ENCODE measurements at places on chromosomes 12 and 14.

GRCh38 chr12:26100666-26101349 lies 24.0 kb downstream of the BHLHE41 start:
- DNase-seq, result no peak

- no peak for DNase-seq
Observed at GRCh38 chr14:90844321-90844720, 28.1 kb upstream of the TTC7B start.

DNA sequence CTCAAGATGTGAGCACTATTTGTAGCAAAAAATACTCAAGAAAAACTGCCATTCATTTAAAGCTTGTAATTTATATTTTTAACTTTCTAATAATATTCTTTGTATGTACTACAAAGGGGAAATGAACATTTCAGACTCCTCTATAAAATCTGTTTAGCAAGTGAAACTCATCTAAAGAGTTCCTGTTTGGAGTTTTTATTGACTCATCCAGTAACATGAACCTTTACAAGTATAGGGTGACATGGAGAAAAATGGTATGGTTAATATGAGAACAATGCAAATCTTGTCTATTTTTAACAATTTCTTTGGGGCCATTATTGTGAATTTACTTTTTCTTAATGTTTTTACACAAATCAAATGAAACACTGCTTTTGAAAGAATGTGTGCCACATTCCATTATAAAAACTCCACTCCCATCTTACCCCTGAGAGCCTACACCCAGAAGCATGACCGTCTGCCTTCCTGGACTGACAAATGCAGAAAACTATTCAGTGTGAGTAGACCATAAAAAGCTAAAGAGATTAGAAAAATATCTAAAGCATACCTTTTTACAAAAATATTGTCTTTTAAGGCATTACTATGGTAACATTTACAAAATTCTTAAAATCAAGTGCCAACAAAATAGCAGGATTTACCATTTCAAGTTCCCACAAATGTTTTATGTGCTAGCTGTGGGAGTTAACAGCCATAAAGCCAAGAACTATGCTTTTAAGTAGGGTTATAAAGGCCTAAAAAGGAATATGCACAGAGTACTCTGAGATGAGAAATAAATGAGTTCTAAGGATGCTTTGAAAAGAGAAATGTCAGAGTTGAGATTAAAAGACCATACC lies 144.0 kb downstream of the ADAMTS20 start:
- no peak for DNase-seq

DNA sequence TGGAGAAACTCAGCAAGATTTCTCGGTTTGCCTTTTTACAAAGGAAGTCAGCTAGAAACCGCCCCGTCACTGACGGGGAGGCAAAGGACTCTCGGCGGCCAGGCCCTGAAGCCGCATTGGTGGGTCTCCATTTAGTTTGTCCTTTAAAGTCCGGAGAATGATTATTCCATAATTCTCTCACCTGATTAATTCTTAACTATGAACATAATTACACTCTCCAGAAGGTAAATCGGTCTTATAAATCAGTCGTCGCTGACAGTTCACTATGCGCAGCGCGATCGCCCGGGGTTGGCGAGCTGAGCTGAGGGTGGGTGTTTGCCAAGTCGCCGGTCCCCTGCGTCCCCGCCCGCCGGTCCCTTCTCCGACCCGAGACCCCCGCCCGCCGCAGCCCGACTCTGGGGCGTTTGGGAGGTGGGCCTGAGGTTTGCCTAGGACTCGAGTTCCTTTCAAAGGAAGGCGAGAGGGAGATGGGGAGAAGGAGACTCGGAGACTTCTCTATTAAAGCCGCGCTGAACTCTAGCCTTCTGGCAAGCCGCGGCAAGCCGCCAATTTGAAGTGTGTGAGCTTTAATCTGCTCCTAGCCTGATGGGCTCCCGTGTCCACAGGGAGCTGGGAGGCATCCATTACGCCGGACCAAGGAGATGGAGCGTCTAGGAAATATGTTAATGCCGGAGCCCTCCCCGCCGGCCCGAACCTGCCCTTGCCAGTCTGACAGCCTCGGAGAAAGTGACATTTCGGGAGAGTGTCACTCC lies 392.9 kb downstream of the NOVA1 start:
- no peak for DNase-seq

GRCh38 chr12:12323591-12323990 lies 26.5 kb downstream of the MANSC1 start:
- no peak for DNase-seq
